CD4-positive, CD25-positive, alpha-beta regulatory T cell (primary cell): ENCODE measurements at places on chromosomes 2 and 18. TPM values are rescaled to one million over a fixed set of nuclear protein-coding genes. Genes with fewer than 3 reads are reported as not detected.

The FKBP1B gene
- total RNA-seq, result 1.1 TPM

The DOK6 gene
- not detected for total RNA-seq

- H3K27me3 ChIP-seq, result no peaks in the 10 kb centered on the region
- H3K4me1 ChIP-seq, result no peaks in the 10 kb centered on the region
- H3K4me3 ChIP-seq, result no peak overlapping the region
- H3K36me3 ChIP-seq, result no peaks in the 10 kb centered on the region
- DNase-seq, result no peak
- H3K27ac ChIP-seq, result no peak overlapping the region
Measured at GRCh38 chr2:108228006-108228405, 11.8 kb upstream of the SULT1C3 start.

DNA sequence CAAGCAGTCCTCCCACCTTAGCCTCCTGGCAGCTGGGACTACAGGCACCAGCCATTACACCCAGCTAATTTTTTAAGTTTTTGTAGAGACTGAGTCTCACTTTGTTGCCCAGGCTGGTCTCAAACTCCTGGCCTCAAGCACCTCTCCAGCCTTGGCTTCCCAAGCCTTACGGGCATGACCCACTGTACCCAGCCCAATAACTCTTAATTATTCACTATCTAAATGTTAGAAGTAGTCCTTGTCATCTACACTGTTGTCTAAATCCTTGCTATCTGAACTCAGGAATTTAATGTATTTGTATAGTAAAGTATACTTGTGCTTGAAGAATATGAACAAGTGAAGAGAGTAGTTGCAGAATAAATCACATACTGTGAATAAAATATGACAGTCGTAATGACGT, 37.9 kb upstream of the NBEAL1 start:
- no peak overlapping the region for H3K27ac ChIP-seq
- DNase-seq, result no peak
- H3K4me1 ChIP-seq, result no peaks in the 10 kb centered on the region
- peaks cover 5% of the 10 kb centered on the region for H3K36me3 ChIP-seq
- no peak overlapping the region for H3K4me3 ChIP-seq

DNA sequence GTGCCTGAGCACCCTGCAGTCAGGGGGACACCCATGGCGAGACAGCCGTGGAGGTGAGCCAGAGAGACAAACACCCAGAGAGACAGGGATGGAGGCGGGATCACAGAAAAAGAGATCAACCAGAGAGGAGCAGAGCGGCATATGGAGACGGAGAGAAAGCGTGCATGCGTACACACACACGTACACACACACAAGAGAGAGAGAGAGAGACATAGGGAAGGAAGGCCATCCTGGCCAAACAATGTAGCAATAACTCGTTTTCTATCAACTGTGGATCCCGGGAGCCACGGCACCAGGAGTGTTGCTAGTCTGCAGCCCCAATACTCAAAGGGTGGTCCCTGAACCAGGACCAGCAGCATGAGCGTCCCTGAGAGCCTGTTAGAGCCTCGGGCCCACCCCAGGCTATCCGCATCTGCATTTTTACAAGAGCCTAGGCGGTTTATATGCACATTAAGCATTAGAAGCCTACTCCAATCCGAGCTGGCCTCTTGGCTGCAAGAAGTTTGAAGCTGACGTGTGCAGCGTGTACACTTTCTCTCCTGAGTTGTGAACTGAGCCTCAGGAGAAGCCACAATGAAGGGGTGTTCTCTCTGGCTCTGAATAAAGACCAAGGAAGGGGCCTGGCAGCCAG, 50.1 kb upstream of the MYCN start:
- no peak overlapping the region for H3K4me3 ChIP-seq
- no peaks in the 10 kb centered on the region for H3K27me3 ChIP-seq
- H3K36me3 ChIP-seq, result no peaks in the 10 kb centered on the region
- no peak for DNase-seq
- H3K4me1 ChIP-seq, result no peaks in the 10 kb centered on the region
